A673 (cell line): ENCODE measurements at places on chromosomes 4 and X. TPM values are rescaled to one million over a fixed set of nuclear protein-coding genes. Genes with fewer than 3 reads are reported as not detected.

Gene NOX1
- not detected in 2 replicates for total RNA-seq

Gene KDR
- total RNA-seq, result 0.42 and 0.47 TPM in 2 replicates

Gene DMP1
- not detected in 2 replicates for total RNA-seq

Gene NAP1L2
- total RNA-seq, result 0.21 and 0.50 TPM in 2 replicates

DNA sequence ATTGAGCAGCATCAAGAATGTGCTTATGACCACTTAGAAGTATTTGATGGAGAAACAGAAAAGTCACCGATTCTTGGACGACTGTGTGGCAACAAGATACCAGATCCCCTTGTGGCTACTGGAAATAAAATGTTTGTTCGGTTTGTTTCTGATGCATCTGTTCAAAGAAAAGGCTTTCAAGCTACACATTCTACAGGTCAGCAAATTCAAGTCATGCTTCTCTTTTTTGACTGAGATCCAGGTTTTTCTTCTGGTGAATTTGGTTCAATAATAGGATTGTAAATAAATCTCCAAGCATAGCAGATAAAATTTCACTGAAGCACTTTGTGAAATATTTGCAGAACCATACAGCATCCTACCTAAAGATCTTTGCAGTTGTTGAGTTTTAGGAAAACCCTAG, 218.1 kb downstream of the TLL1 start:
- DNase-seq, result peak; percentile 35
- no peak overlapping the region for H3K4me3 ChIP-seq
- no peaks in the 10 kb centered on the region for H3K36me3 ChIP-seq
- no peak overlapping the region for H3K27ac ChIP-seq

- no peaks in the 10 kb centered on the region for H3K4me1 ChIP-seq
- H3K36me3 ChIP-seq, result no peaks in the 10 kb centered on the region
- H3K4me3 ChIP-seq, result no peak overlapping the region
- H3K27ac ChIP-seq, result no peak overlapping the region
These were observed 82.3 kb downstream of the DNAAF6 start for GRCh38 chrX:107288676-107289075.

DNA sequence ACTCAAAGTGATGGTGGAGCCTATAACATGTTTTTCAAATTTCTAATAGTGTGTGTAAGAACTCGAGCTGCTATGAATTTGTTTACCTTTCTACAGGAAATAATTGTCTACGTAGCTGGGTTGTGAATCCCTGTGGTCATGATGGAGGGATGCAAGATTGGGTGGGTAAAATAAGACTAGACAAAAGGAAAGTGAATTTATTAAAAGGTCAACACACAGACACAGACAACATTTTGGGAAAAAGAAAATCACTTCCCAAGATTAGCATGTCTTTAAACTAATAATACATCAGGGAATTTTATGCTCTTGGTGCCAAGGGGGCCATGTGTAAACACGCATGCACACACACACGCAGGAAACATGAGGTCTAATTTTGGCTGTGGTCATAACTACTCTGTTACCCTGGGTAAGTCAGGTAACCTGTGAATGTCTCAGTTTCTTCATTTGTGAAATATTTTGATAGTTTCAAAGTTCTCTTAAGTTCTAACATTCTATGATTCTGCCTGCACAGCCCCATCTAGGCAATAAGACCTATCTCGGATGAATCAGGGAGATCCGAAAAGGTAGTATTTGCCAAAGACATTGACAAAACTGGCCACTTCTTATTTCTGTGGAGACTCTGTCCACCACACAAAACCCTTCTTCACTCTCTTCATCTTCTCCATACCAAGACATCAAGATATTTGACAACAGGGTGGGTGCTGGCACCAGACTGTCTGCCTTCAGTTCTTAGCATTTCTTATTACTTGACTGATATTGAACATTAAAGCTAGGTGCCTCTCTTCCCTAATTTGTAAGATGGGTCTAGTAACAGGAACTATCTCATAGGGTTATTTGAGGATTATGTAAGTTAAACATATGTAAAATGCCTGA, 1.6 kb upstream of the UNC5C start:
- peaks cover 35% of the 10 kb centered on the region for H3K4me1 ChIP-seq
- no peak for DNase-seq
- H3K27ac ChIP-seq, result no peak overlapping the region
- H3K36me3 ChIP-seq, result no peaks in the 10 kb centered on the region
- peaks cover 25% of the 10 kb centered on the region for H3K27me3 ChIP-seq

DNA sequence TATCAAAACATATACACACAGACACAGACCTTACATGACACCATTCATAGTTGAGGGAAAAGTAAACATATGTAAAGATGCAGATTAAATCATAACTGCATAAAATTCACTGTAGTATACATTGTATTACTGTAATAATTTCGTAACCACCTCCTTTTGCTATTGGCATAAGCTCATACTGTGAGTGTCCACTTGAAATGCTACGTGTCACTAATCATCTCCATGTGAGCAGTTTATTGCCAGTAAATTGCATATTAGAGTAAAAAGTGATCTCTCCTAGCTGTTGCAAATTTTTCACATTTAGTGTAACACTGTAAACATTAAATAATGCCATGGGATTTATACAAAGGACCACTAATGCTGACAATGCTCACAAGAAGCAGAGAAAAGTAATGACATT, 256.7 kb upstream of the GNPDA2 start:
- H3K27ac ChIP-seq, result no peak overlapping the region
- H3K4me1 ChIP-seq, result no peaks in the 10 kb centered on the region
- H3K4me3 ChIP-seq, result no peak overlapping the region
- no peaks in the 10 kb centered on the region for H3K27me3 ChIP-seq

DNA sequence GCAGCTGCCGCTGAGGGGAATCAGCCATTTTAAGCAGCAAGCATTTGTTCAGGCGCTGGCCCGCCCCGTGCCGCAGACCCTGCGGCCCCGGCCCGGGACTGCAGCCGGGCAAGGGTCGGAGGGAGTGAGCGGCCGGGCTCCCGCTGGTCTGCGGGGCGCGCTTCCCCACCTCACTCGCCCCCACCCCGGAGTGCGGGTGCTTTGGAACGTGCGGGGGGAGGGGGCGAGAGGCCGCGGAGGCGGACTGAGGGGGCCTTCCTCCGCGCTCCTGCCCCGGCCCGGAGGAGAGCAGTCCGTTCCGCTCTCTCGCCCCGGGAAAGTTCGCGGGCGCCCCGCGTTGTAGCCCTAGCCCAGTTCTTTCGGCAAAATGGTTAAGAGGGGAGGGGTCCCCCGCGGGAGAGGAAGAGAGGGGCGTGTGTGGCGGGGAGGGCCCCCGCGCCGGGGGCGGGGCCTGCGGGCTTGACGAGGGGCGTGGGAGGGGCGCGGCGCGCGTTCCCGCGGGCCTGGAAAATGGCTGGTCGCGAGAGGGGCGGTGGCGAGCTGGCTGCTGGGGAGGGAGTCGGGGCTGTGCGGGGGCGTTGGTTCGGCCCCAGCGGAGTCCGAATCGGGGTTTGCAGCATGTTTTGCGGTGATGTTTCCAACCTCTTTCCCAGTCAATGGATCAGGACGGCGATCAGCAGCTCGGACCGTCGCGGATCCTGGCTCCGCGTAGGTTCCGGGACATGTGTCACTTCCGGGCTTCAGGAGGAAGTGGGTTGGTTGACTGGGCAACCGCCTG, 942 bp downstream of the ING2 start:
- H3K36me3 ChIP-seq, result peaks cover 8% of the 10 kb centered on the region
- peak; percentile 91 for DNase-seq
- H3K27ac ChIP-seq, result peak overlapping the region; percentile 94
- H3K4me1 ChIP-seq, result peaks cover 6% of the 10 kb centered on the region
- no peaks in the 10 kb centered on the region for H3K27me3 ChIP-seq
- peak overlapping the region; percentile 97 for H3K4me3 ChIP-seq

DNA sequence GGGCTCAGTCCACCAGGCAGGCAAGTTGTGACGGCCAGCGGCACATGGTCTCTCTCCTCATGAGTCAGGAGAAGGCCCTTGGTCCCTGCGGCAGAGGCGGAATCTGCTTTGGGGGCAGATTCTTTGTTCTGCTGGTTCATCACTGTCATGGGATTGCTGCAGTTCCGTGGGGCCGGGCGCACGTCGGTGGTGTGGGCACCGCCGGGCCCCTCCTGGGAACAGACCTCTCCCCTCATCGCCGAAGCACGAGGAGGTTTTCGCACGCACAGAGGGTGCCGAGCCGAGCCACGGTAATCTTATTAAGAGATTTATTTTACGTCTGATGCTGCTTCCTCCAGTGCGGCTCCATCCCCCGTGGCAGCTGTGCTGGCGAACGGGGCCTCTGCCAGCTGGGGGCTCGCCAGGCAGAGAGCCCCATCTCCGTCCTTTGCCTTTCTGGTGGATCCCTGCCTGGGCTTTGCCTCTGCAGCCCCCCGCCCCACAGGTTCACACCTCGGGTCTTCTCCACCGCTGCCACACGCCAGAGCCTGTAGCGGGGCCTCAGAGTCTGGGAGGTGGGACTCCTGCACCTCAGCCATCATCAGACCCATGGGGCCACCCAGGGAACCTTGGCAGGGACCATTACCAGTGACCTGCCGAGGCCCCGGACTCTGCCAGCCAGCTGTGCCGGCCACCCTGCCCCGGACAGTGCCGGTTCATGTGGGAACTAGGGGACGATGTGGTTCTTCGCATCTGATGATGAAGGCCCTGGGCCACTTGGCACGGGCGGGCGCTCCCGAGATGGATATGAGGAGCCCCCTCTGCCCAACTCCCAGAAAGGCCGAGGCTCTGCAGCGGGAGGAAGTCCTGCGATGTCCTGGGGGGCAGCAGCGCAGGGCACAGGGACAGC, 86.7 kb upstream of the NKX1-1 start:
- no peak overlapping the region for H3K4me3 ChIP-seq
- H3K4me1 ChIP-seq, result peaks cover 19% of the 10 kb centered on the region
- peak; percentile 78 for DNase-seq

- DNase-seq, result no peak
- no peaks in the 10 kb centered on the region for H3K4me1 ChIP-seq
- peak overlapping the region; percentile 59 for H3K4me3 ChIP-seq
- H3K27me3 ChIP-seq, result no peaks in the 10 kb centered on the region
- no peak overlapping the region for H3K27ac ChIP-seq
These were observed 319 bp upstream of the MAGEH1 start for GRCh38 chrX:55451626-55451989.

- no peaks in the 10 kb centered on the region for H3K4me1 ChIP-seq
- H3K4me3 ChIP-seq, result no peak overlapping the region
- no peak for DNase-seq
- no peak overlapping the region for H3K27ac ChIP-seq
- no peaks in the 10 kb centered on the region for H3K27me3 ChIP-seq
- H3K36me3 ChIP-seq, result no peaks in the 10 kb centered on the region
These were observed 12.4 kb upstream of the PACRGL start for GRCh38 chr4:20687864-20688263.

GRCh38 chr4:182145334-182145905, 97.8 kb upstream of the TENM3 start:
- no peaks in the 10 kb centered on the region for H3K36me3 ChIP-seq
- H3K4me1 ChIP-seq, result peaks cover 15% of the 10 kb centered on the region
- H3K4me3 ChIP-seq, result peak overlapping the region; percentile 85
- H3K27ac ChIP-seq, result peak overlapping the region; percentile 81
- no peak for DNase-seq
- peaks cover 4% of the 10 kb centered on the region for H3K27me3 ChIP-seq

GRCh38 chr4:182741054-182741453, 176.1 kb downstream of the DCTD start:
- H3K4me3 ChIP-seq, result no peak overlapping the region
- no peaks in the 10 kb centered on the region for H3K36me3 ChIP-seq
- H3K4me1 ChIP-seq, result no peaks in the 10 kb centered on the region
- DNase-seq, result no peak
- no peaks in the 10 kb centered on the region for H3K27me3 ChIP-seq
- H3K27ac ChIP-seq, result no peak overlapping the region

- no peak overlapping the region for H3K27ac ChIP-seq
- no peaks in the 10 kb centered on the region for H3K36me3 ChIP-seq
- H3K4me3 ChIP-seq, result no peak overlapping the region
- H3K27me3 ChIP-seq, result no peaks in the 10 kb centered on the region
- no peaks in the 10 kb centered on the region for H3K4me1 ChIP-seq
These were observed 867.2 kb upstream of the GRID2 start for GRCh38 chr4:91436556-91436955.
